ENCODE measurements at places on chromosomes 3 and 15.

- H3K4me1 ChIP-seq: no peaks in the 10 kb centered on the region
- no peak overlapping the region for H3K27ac ChIP-seq
- H3K27me3 ChIP-seq: no peaks in the 10 kb centered on the region
- H3K36me3 ChIP-seq: no peaks in the 10 kb centered on the region
These were observed 28.0 kb downstream of the KLHDC8B start for GRCh38 chr3:49199239-49199899.

DNA sequence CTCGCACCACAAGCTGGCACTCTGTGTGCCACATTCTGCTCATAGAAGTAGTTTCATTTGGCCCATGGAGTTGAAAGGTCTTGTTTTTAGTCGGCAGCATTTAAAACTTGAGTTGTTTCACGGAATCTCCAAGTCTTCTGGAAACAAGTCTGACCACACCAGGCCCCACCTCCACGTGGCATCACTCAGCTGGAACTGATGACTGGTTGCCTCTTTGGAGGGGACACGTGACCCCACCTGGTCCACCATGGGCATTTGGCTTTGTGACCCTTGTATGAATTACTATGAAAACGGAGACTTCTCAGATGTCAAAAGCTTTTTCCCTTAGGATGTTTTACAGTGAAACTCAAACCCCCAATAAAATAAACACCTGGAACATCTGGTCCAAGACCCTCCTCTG lies 74.9 kb downstream of the NTRK3 start:
- no peaks in the 10 kb centered on the region for H3K27me3 ChIP-seq
- no peak for DNase-seq
- H3K27ac ChIP-seq: no peak overlapping the region
- no peaks in the 10 kb centered on the region for H3K4me1 ChIP-seq
- H3K4me3 ChIP-seq: no peak overlapping the region

DNA sequence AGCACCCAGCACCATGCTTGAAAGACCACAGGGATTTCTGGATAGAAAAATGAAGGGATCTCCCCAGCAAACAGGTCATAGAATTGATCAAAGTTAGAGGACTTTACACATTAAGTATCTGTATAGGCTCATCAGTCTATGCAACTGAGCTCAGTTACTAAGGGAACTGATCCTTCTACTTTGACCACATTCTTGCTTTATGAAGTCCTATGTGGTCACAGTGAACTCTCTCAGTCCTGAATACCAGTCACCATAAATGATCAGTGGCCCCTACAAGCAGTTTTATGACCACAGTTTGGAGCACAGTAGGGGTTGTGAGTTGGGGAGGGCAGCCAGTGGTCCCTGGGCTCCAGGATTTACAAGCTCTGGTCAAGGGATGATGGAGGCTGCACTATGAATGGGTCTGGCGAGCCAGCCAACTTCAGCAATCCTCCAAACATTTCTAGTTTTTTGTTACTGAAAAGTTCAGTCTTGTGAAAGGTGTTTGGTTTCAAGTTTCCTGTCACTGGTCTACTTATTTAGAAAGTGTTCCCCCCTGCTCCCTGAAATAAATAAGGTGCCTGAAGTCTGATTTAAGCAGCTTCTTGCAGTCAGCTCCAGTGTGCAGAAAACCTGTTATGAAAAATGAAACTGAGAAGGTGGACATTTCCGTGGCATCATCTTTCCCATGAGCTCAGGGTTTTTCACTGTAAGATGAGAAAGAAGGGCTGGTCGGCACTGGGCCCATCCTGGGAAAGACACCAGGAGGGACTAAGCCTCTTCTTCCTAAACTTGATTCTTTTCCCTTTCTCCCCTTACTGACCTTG lies 75.5 kb downstream of the DAPK2 start:
- no peak overlapping the region for H3K4me3 ChIP-seq
- DNase-seq: no peak
- no peaks in the 10 kb centered on the region for H3K27me3 ChIP-seq
- no peaks in the 10 kb centered on the region for H3K36me3 ChIP-seq
- no peak overlapping the region for H3K27ac ChIP-seq
- H3K4me1 ChIP-seq: no peaks in the 10 kb centered on the region

- no peak overlapping the region for H3K27ac ChIP-seq
- no peaks in the 10 kb centered on the region for H3K4me1 ChIP-seq
- no peaks in the 10 kb centered on the region for H3K27me3 ChIP-seq
- no peak overlapping the region for H3K4me3 ChIP-seq
These were observed 89.4 kb upstream of the ACKR4 start for GRCh38 chr3:132507657-132508056.

DNA sequence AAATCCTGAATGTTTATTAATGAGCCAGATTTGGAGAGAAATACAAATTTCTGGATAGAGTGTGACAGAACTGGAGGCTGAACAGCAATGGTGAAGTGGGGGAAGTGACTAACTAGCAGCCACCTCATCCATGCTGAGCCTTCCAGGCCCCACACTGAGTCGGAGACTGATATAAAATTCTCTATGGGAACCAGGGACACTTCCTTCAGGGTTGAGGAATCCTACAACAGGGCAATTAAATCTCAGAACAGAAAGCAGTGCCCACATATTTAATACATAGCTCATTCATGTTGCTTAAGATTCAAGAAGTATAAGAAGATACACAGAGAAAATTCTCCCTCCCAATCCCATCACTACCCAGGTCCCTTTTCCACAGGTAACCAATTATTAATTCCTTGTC lies 49.3 kb downstream of the HACD2 start:
- no peaks in the 10 kb centered on the region for H3K27me3 ChIP-seq
- H3K27ac ChIP-seq: no peak overlapping the region
- DNase-seq: no peak
- no peaks in the 10 kb centered on the region for H3K36me3 ChIP-seq
- H3K4me1 ChIP-seq: no peaks in the 10 kb centered on the region
